ENCODE measurements at places on chromosomes 4 and X. TPM values are rescaled to one million over a fixed set of nuclear protein-coding genes. Genes with fewer than 3 reads are reported as not detected.

ATOH1 gene
- total RNA-seq = not detected

SOD3 gene
- 65.7 TPM for total RNA-seq

GRCh38 chr4:64682946-64683345, 273.7 kb upstream of the TECRL start:
- DNase-seq = no peak

DNA sequence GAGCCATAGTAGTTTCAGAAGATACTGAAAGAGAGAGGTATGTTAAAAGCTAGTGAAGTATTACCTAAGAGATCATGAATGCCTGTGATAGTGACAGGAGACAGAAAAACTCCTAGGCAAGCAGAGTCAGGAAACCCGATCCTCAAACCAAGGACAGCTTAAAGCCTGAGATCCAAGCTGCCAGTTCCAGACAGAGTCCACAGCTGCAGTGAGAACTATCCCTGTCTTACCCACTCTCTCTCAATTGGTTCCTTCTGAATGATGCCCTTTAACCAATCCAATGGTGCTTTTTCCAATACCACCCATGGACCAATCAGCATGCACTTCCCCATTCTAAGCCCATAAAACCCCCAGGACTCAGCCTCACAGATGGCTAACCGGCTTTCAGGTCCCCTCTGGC, 90.4 kb upstream of the PCDH10 start:
- DNase-seq = no peak

GRCh38 chr4:56372774-56373173, 14.5 kb downstream of the AASDH start:
- DNase-seq = no peak

- DNase-seq = peak; percentile 71
These were observed 5.6 kb downstream of the PNCK start for GRCh38 chrX:153667956-153668396.

GRCh38 chr4:184014301-184014700, 109.2 kb downstream of the STOX2 start:
- DNase-seq = no peak

DNA sequence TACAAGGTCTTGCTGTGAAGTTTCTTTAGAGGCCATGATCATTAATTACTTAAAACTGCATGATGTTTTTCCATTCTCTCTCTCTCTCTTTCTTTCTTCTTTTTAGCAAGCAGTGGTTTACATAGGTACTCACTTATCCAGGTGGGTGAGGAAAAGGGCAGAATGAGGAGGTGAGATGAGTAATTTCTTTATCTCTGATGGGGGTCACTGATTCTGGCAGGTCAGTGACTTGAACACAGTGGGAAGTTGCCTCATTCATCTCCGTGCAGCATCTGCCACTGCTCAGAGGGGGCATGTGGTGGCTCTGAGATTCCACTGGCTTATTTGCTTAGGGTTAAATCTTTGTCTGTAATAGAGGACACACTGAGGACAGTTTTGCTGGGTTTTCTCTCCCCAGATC, 62.6 kb downstream of the FAM114A1 start:
- no peak for DNase-seq

DNA sequence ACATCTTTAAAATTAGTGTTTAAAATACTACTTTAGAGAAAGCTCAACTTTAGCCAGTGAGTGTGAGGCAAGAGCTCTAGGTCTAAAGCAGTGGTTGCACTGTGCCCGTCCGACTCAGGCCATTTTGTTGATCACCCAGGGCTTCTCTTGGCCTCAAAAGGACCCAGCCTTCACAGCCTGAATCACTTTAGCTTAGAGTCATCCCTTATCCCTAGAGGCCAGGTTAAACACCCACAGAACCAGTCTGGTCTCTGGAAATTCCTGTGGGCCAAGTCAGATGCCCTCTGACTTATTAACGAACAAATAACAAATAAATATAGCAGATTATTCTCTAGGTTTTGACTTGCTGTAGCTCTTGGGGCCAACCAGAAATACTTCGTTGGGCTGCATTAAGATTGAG, 102.3 kb downstream of the WWC2 start:
- DNase-seq = no peak

GRCh38 chr4:102842367-102842766, 15.0 kb upstream of the UBE2D3 start:
- DNase-seq = no peak

DNA sequence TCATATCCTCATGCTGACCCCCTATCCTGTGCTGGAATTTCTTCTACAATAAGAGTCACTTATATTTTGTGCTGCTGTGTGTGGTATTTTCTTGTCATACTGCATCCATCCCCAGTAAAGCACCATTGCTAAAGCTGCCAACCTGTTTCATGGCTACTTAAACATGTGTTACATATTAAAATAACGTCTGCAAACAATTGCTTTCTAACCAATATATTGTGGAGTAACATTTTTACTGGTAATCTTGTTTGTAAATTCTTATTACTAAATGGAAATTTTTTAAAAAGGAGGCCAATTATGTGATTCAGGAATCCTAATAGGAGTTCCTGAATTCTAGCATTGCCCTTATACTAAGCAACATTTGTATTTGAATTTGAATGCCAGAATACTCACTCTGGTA, 160.3 kb upstream of the VEGFC start:
- DNase-seq = no peak

DNA sequence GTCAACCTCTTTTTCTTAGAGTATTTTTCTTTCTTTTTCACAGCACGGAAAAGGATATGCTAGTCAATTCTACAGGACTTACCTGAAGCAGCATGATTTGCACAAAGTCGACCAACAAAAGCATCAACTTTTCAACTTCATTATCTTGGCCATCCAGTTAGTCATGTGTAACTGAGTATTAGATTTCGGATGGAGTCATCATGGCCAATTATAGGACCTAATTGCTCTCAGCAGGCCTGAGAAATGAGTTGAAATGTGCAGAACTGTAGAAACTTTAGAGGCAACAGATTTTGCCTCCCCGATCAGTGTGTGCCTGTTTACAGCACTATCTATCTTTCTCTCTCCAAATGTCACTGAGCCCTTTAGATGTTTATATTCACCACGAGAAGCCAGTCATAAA, 41.0 kb downstream of the PCDH10 start:
- no peak for DNase-seq

DNA sequence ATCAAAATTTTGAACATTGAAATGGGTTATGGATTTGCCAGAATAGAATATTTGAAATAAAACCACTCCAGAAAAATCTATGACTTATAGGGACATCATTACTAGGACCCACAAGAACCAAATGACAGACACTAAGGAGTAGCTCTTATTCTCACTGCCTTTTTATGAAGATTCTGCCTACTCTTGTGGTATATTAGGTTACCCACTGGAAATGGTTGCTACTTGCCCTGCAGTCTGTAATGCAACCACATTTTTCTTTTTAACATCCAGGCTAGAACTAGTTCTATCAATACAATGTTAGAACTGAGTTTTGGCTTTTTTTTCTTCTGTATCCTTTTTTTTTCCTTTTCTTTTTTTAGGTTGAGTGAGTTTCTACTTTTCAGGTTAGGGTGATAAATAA, 158.9 kb downstream of the PPP1R2C start:
- no peak for DNase-seq

ADH1B gene
- total RNA-seq = 1,681 TPM

BRS3 gene
- total RNA-seq = not detected

- DNase-seq = no peak
These were observed 28.4 kb downstream of the WFS1 start for GRCh38 chr4:6298035-6298434.

DNA sequence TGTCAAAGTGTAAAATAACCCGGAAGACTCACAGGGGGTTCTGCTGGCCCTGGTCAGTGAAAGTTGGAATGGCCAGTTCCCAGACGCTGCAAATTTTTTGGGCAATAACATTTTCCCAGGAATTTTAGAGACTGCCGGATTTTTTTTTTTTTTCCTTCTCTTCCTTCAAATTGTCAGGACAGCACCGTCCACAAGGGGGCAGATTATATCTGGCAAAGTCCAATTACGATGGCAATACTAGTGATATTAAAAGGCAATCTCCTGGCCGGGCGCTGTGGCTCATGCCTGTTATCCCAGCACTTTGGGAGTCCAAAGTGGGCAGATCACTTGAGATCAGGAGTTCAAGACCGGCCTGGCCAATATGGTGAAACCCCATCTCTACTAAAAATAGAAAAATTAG, 20.5 kb downstream of the SLC25A5 start:
- no peak for DNase-seq

FDCSP gene
- total RNA-seq = not detected

TEC gene
- total RNA-seq = 3.9 TPM

DNA sequence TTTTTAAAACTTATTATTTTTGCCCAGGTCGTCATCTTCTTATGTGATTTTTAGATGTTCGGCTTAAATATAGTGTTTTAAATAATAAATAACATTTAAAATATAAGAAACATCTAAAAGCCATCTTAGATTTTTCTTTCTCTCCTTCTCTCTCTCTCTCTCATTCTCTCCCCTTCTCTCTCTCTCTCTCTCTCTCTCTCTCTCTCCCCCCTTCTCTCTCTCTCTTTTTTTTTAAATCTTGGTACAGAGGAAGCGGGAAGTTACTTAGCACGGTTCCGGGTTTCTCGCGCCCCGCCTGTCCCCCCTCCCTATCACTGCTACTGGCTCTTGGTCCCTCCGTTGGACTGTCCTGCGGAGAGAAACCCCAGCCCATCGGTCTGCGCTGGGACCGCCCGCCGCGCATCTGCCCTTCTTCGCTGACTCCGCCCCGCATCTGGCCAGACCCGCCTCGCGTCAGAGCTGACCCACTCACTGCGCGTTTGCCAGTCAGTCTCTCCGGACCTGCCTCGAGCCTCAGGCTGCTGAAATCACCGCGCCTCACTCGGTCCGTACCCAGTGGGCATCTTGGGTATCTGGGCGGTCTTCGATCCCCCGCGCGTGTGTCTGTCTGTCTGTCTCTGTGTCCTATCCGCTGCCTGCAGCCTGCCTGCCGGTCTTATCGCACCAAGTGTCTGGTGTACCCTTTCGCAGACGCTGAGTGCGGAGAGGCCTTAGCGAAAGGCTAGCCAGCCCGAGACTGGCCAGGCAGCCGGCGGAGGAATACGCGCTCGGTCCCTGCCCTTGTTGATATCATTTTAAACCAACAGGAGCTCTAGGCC, at the start of gene PABPC5:
Gene PABPC5, plus strand, starts transcription at position 489 of the 818 bp plus-strand sequence. CDS start 739 bp downstream, outside the sequence.
- DNase-seq = peak; percentile 23

TMPRSS11D gene
- total RNA-seq = not detected

- no peak for DNase-seq
These were observed 21.1 kb downstream of the CTBP1 start for GRCh38 chr4:1227816-1228215.

GRCh38 chrX:129139837-129140598, 383.3 kb downstream of the SMARCA1 start:
- DNase-seq = no peak

SLC25A31 gene
- total RNA-seq = not detected

GRCh38 chr4:42653626-42654560, 3.0 kb downstream of the ATP8A1 start:
- no peak for DNase-seq

DNA sequence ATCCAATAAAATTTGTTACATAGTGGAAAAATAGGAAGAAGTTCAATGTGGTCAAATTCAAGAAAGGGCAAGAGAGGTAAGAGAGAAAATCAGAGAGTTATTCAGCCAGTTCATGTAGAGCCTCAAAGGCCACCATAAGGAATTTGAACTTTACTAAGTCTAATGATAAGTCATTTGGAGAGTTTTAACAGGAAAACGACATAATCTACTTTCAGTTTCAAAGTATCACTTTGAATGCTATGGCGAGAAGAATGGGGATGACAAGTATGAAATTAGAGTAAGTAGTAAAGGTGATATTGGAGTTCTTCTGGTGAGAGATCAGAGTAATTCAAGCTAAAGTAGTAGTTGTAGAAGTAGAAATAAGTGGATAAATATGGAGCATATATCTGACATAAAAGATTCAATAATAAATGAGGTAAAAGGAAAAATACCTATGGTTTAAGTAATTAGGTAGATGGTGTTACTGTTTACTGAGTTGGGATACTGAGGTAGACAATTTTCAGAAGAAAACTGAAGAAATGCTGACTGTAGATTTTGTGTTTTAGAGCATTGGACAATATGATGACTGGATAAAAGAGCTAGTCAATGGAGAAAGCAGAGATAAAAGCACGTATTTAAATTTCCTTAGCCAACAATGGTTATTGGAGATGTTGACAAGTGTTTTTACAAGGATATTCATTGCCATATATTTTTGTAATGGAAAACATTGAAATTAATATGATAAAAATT, 331.7 kb upstream of the ADGRL3 start:
- no peak for DNase-seq

DNA sequence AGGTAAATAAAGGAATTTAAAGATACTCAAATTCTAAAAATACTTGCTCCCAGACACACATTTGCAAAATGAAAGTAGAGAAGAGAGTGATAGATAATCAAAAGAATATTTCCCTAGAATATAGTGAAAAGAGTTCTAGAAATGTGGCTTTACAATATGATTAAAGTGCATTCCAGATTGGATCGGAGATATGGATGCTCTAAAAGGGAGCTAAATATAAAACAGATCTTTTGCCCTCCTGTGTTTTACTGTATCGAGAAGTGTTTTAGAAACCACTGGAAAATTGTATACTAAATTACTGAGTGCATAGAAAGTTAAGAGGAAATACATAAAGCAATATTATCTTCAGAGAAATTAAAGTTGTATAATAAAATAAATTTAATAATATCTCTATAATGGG, 1392.0 kb downstream of the TECRL start:
- no peak for DNase-seq

PGM2 gene
- 20.2 TPM for total RNA-seq

DNA sequence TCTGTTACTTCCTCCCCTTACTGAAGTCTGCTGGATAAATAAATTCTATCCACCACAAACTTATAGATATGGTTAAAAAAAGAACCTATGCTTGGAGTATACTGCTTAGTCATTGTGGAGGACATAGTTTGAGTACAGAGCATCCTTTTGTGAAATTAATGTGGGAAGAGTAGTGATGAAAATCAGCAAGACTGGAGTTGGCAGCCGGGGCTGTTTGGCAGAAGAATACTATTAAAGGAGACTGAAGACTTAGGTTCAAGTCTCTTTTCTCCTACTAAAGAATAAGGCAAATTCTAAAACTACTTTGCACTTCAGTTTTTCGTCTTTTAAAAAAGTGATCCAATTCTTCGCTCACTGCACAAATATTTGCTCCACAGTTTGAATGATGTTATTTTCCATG, 326.6 kb upstream of the ATOH1 start:
- no peak for DNase-seq

DNA sequence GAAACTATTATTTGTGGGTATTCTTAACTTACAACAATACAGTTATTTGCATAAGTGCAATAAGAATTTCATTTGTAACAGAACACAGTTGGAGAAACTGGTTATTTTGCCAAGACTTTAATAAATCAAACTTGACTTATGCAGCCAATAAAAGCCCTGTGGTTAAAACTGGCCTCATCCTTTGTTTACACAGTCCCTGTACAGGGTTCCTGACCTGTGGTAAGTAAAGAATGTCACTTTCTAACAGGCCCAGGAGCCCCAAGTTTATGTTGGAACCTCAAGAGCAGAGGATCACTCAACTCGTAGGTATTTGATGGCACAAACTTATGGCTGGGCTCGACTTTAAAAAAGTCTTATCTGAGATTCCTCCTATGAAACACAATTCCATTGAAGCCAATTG, 88.6 kb upstream of the PTCHD1 start:
- DNase-seq = no peak
